WTC11 (cell line): ENCODE measurements at places on chromosomes 16 and 17. TPM values are rescaled to one million over a fixed set of nuclear protein-coding genes. Genes with fewer than 3 reads are reported as not detected.

CDRT15 gene
- total RNA-seq = not detected in 3 replicates

GRCh38 chr17:14940938-14941265 is 324.2 kb downstream of the PMP22 start:
- no peak for DNase-seq

GRCh38 chr17:5621026-5621425 is 36.7 kb upstream of the NLRP1 start:
- no peak for DNase-seq

AOC2 gene
- total RNA-seq = 9.8 to 11.0 TPM (median 10.1 TPM) in 3 replicates

- DNase-seq = peak; percentile 56
Measured at GRCh38 chr17:52383493-52384100, 225.1 kb upstream of the CA10 start.

PYDC1 gene
- total RNA-seq = 1.9 to 9.5 TPM (median 6.1 TPM) in 3 replicates

GRCh38 chr17:70132505-70132904 is 36.8 kb upstream of the KCNJ2 start:
- no peak for DNase-seq

GRCh38 chr16:89065458-89065822 is 28.2 kb upstream of the ACSF3 start:
- DNase-seq = no peak
